Gastroesophageal sphincter (tissue), 4 donors: ENCODE measurements at places on chromosomes 4 and X.

GRCh38 chr4:124199755-124200154, 512.8 kb downstream of the ANKRD50 start:
- no peak for ATAC-seq

DNA sequence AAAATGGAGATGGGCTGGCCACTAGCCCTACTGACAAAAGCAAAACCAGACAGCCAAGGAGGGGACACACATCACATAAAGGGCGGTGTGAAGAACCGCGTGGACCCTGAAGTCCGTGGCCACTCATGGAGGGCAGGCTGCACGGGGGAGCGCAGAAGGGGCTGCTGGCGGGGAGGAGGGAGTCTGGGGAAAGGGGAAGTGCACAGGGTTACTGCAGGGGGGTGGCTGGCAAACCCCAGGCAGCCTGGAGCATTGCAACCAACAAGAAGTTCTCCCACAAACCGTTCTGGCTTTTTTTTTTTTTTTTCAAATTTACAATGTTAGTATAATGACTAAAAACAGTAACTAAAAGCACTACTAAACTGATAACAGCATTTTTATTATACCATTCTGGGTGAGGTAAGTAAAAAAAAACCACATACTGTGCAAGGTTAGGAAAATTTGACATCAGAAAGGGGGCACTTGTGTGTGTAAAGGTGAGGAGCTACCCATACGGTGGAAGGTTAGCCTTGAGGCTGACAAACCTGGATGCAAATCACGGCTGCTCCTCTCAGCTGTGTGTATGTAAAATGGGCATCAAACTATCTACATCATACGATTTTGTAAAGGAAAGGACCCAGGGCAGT, 87.1 kb downstream of the TSPAN5 start:
- no peak for ATAC-seq

GRCh38 chr4:160373911-160374310, 1271.0 kb downstream of the RAPGEF2 start:
- ATAC-seq: no peak

GRCh38 chr4:16617435-16617834, 281.0 kb downstream of the LDB2 start:
- no peak for ATAC-seq

DNA sequence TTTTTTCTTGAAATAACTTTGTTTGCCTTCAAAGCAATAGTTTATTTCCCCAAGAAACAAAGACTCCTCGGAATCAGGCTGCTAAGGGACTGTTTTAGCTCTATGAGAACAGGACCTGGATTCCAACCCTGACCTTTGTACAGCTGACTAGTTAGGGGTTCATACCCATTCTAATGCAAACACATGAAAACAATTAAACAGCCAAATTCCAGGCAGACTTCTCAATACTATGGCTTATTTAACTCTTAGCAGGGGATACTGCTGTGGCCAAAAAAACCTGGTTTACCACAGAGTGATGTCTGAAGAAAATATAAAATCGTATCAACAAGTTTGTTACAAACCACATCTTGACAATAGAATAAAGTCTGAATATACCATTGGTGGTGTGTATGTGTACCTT, 129.6 kb upstream of the INTU start:
- no peak for ATAC-seq

DNA sequence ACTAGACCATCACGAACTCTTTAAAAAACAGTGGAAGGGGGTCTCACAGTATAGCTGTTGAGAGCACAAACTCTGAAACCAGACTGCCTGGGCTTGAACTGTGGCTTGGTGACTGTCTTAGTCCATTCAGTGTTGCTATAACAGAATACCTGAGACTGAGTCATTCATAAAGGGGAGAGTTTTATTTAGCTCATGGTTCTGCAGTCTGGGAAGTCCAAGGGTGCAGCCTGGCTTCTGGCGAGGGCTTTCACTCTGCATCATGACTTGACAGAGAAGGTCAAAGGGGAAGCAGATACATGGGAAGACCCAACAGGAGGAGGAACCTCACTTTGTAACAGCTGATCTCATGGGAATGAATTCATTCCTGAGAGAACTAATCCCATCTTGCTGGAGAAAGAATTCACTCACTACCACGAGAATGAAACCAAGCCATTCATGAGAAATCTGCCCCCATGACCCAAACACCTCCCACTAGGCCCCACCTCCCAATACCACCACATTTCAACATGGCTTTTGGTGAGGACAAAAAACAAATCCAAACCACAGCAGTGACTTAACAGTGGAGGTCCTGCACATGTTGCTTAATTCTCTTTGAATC, 116.7 kb upstream of the STOX2 start:
- no peak for ATAC-seq

DNA sequence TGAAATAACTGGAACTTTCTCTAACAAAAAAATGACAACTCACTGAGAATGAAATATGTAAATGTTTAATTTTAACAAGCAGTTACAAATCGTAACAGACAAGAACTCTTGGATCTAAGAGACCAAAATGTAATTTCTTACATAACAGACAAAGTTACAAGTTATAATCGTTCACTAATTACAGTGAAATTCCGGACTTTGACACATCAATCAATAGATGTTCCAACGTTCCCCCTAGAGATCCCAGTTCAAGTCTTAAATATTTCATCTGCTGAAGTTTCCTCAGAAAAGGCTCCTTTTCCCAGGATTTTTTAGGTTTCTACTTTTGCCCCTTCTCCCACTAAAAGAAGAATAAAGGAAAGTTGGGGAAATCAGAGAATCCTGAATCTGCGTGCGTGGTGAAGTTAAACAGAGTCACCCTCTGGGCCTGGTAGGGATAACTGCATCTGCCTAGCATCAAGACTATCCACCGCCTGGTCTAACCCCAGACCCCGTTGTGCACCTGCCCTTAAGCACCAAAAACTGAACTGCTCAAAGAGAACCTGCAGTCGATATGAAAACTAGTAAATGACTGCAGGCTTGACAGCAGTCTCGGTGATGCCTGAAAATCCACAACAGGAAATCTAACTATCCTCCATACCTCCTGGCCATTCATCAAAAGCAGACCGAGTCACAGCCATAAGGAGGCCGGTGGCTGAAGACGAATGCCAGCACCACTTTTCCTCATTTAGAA, 2.3 kb downstream of the IRF2 start:
- no peak for ATAC-seq
